Vagina (tissue), 2 donors: ENCODE measurements at places on chromosomes 6 and 20.

- no peak for DNase-seq
These were observed 16.7 kb downstream of the LEMD2 start for GRCh38 chr6:33772082-33772830.

GRCh38 chr20:13022401-13023155, 13.8 kb downstream of the SPTLC3 start:
- no peak for DNase-seq

DNA sequence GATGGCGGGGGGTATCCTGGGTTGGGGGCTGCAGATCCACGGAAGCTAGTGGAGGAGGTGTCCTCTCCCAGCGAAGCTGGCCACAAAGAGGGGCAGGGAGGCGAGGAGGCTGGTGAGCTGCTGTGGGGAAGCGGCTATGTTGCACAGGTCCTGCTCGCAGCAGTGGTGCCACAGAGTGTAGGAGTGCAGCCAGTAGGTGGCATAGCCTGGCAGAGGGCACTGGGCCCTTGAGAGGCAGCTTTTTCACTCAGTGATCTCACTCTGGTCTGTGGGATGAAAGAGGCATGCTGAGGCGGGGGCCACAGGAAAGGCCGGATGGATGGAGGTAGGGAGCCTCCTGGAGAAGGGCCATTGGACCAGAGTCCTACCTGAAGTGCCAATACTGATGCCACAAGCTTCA, 2.9 kb upstream of the LY6G6D start:
- DNase-seq, result no peak

GRCh38 chr6:163775313-163775712, 360.8 kb downstream of the QKI start:
- no peak for DNase-seq

GRCh38 chr20:17334932-17335331, 108.1 kb downstream of the PCSK2 start:
- no peak for DNase-seq

DNA sequence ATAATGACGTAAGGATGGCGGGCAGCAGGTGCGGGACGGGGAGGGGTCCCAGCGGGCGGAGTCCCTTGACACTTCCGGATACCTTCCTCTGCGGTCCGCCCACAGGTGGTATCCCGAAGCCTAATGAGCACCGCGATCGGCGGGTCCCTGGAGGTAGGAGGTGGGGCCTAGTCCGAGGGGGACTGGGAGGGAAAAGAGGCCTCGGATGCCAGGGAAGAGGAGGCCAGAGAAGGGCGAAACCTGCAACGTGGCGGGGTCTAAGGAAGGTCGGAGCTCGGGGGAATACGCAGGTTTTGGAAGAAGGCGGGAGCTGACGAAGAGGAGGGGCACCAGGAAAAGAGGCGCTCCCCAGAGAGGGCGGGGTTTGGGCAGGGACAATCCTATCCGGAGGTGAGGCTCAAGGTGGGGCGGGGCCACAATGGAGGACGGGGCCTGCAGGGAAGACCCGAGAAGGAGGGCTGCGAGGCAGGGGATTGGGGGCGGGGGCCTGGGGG, 3.7 kb downstream of the PRSS16 start:
- no peak for DNase-seq

DNA sequence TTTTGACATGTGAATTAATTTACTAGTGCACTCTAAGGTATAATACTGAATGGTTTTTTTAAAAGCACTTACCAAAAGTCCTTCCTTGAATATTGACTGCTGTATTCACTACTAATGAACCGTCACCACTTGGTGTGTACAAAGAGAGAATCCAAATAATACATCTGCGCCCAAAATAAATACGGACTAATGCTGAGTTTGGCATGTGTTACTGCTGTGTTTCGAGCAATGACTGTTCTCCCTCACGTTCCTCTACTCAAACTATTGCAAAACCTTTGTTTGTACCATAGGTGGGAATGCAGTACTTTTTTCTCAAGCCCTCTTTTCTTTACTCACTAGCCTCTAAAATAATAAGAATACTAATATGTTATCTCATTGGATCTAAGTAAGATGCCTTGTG, 305.5 kb downstream of the QKI start:
- DNase-seq, result no peak

- DNase-seq, result no peak
These were observed 208.3 kb upstream of the RIMS1 start for GRCh38 chr6:71678091-71678490.

GRCh38 chr6:128672023-128672422, 151.6 kb upstream of the PTPRK start:
- DNase-seq, result no peak

DNA sequence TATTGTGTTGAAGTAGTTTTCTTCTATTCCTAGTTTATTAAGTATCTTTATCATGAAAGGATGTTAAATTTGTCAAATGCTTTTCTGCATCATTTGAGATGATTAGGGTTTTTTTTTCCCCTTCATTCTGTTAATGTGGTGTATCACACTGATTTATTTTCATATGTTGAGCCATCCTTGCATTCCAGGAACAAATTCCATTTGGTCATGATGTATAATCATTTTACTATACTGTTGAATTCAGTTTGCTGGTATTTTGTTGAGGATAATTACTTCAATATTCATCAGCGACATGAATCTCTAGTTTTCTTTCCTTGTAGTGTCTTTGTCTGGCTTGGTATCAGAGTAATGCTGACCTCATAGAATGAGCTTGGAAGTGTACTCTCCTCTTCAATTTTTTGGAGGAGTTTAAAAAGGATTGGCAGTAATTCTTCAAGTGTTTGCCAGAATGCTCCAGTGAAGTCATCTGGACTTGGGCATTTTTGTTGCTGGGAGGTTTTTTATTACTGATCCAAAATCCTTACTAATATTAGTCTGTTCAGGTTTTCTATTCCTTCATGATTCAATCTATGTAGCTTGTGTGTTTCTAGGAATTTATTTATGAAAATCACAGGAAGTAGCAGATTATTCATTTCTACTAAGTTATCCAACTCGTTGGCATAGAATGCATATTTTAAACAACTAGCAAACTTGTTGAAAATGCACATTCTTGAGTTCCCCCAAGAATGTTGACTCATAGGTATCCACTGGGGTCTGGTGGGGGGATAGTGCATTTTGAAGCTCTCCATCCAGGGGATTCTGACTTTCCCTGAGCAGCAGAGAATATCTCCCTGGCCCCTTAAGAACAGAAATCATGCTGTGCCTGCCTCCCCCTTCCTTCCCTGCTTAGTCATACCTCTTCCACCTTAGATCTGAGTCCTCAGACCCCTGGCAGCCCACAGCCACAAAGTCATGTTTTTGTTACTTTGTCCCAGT, 187.1 kb downstream of the BMP7 start:
- DNase-seq, result no peak

DNA sequence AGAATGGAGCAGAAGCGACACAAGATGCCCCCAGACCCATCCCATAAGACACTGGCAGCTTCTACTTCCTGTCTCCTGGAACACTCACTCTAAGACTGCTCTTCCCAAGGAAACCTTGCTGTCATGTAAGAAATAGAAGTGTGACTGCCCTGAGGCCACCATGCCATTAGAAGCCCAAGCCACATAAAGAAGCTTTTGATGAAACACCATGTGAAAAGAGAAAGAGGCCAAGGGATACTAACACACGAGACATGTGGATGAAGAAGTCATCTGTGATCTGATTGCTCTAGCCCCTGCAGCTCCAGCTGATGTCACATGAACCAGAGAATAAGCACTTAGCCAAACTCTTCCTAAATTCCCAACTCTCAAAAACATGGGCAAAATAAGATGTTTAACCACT, 117.9 kb upstream of the PCSK2 start:
- DNase-seq, result no peak

- no peak for DNase-seq
These were observed 713.7 kb upstream of the EPHA7 start for GRCh38 chr6:94133106-94133505.

GRCh38 chr20:25083773-25084625, 2.1 kb upstream of the VSX1 start:
- peak; percentile 67 for DNase-seq

GRCh38 chr20:21177767-21178166, 51.9 kb downstream of the KIZ start:
- no peak for DNase-seq

GRCh38 chr20:4252005-4252404, 236.6 kb upstream of the RNF24 start:
- DNase-seq, result no peak

- no peak for DNase-seq
These were observed 76.8 kb upstream of the PIM1 start for GRCh38 chr6:37092923-37093727.

GRCh38 chr20:19802492-19803158, 44.6 kb downstream of the RIN2 start:
- no peak for DNase-seq
